Activated CD8-positive, alpha-beta memory T cell treated with anti-CD3 and anti-CD28 coated beads for 1 hour (primary cell): ENCODE measurements at places on chromosomes 3 and 15.

DNA sequence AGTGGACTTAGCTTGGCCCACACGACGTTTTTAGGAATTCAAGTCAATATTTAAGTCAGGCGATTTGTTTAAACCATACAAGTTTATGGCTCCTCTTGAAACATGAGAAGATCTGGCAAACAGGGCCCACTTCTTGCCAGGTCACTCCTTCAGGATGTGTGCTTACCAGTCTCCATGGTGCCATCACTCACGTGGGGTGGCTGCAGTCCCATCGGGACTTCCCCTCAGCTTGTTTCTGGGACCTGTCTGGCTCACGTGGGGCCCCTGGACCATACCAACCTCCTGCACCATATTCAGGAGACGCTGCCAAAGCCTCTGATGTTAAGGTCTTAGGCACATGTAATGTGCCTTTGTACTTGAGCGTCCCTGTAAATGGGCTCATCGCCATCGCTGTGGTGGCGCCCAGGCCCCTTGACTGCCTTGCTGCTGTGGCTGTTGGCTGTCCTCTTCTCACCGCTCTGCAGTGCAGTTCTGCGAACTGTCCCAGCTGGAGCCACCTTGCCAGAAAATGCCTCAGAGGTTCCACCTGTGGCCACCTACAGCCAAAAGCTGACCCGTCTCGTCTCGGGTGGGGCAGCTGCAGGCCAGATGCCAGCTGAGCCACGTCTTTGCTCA is 8.9 kb downstream of the MCM2 start:
- no peak for DNase-seq

DNA sequence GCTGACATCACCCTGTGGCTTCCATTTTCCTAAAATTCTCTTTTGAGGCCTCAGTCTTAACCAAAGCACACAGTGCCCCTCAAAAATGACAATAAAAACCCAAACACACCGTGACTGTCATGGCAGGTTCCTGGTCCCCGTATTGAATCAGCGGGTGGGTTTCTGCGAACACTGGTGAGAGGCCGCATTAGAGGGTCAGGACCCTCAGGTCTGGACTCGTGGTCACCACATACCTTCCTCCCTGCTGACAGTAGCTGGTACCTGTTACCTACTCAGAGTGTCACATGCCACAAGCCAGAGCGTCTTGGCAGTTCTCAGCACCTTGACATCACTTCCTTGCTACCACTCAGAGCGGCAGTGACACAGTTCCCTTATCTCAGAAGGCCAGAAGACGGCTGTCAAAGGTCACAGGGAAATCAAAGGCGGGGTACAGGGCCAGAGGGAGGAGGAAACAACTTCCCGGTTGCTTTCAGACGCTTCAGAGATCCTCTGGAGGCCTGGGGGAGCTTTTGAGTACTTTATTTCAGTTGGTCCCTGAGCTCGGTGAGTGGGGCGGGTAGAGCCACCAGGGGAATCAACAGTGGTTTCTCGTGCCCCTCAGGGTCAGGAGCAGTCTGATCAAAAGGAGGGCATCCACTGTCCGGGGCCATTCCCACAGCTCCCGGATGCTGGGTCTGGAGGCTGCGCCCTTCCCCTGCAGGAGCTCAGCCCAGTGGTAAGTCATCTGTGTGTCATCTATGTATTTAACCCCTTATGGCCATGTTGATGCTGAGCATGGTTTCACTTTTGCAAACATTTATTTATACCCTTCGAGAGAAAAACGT is at the start of the genes CCR5AS and CCRL2:
Gene CCR5AS, minus strand, starts transcription at position 279 of the 824 bp plus-strand sequence.
Gene CCRL2, plus strand, starts transcription at position 472 of the 824 bp plus-strand sequence. CDS start 821 bp downstream, outside the sequence.
- no peak for DNase-seq

- no peak for DNase-seq
Measured at GRCh38 chr3:170278627-170279026, 56.4 kb downstream of the PRKCI start.

- DNase-seq = no peak
Measured at GRCh38 chr3:20394243-20394642, 208.2 kb upstream of the SGO1 start.

GRCh38 chr3:43436507-43437140 is 150.3 kb downstream of the SNRK start:
- DNase-seq = no peak

- DNase-seq = no peak
Measured at GRCh38 chr15:39310633-39311032, 270.2 kb upstream of the THBS1 start.

DNA sequence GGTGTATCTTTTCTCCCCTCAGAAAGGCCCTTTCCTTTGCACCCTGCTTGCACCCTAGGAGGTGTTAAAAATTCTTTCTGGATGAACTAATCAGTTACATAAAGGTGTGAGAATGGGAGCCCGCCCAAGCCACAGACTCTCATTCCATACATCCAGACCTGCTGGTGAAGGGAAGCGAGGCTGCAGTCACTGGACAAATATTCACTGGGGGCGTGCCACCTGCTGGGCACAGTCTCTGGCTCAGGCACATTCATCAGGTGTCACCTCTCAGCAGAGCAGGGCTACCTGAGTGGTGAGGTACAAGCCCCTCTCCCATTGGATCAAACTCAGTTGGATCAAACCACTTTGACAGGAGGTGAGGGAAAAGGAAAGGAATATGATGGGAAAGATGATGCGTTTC is 52.0 kb downstream of the NTRK3 start:
- no peak for DNase-seq

DNA sequence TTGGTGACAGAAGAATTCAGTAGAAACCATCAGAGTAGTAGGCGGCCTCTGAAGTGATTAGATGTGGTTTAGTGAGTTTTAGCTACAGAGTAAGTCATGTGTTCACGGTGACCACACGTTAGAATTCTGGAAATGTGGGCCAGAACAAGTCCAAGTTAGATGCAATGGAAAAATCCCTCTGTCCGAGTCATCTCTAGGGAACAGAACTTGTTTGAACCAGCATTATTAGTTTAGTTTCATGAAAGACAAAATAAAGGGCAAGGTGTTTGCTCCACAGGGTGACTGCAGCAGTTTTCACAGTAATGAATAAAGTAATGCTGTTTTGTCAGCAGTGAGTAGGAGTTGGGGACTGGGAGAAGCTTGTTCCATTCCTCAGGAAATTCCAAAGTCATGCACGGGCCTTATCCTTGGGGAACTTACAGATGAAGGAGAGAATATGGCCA is 100.2 kb downstream of the CGNL1 start:
- DNase-seq = no peak

DNA sequence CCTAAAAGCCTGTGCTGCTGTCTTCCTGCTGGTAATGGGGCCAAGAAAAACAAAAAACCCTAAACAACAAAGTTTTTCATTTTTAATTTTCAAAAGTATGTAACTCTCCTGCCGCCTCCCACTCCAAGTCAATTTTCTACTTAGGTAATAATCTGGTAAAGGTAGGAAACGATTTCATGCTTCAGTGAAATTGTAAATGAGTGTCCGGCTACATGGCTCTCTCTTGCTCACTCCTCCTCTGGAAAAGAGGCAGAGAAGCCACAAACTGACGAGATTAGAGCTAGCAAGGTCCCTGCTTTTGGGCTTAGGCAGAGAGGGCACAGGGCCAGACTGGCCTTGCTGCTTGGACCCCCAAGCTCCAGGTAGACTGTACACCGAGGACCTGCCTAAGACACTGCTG is 23.5 kb downstream of the KLHL25 start:
- DNase-seq = no peak

GRCh38 chr15:28904003-28904402 is 18.2 kb downstream of the APBA2 start:
- DNase-seq = no peak

GRCh38 chr3:139695426-139696313 is 17.9 kb upstream of the NMNAT3 start:
- no peak for DNase-seq

- no peak for DNase-seq
Measured at GRCh38 chr3:13715961-13716360, 163.9 kb downstream of the WNT7A start.

DNA sequence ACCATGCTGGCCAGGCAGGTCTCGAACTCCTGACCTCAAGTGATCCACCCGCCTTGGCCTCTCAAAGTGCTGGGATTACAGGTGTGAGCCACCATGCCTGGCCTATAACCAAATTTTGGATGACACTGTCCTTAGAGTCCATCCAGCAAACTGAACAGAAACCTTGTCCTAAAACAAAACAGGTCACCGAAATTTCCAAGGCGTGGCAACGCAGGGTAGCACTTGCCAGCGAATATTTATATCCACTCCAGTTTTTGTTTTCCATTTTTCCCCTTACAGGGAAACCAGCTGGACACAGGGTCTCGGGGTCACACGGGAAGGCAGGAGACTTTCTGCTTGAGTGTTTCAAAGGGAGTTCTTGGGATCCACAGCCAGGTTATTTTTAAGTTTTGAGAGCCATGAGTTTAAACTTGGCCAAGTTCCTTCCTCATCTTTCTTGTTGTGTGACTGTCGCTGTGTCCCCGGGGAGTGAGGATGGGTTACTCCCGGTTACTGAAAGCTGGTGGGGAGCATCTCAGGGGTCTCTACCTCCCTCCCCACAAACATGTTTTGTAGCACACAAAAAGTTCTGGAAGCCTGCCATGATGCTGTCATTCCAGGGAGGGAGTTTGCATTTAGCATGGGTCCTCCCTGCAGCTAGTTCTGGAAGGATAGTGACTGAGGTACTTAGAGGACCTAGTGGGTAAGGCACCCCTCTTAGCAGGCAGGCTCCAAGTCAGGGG is 12.6 kb downstream of the LIMD1 start:
- DNase-seq = no peak

GRCh38 chr15:74053941-74054529 is 28.3 kb downstream of the GOLGA6A start:
- DNase-seq = peak; percentile 29

DNA sequence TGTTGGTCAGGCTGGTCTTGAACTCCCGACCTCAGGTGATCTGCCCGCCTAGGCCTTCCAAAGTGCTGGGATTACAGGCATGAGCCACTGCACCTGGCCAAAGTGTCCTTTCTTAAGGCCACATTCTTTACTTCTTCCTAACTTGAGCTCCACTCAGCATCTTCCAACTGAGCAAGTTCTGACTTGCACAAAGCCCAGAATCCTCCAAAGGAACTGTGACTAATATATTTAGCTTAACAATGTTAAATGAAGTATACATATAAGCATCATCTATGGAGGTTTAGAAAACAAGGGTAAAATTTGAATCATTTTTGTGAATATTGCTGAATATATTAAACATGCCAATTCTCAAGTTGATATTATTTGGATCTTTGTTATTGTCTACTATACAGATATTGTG is 93.7 kb downstream of the SHQ1 start:
- no peak for DNase-seq

DNA sequence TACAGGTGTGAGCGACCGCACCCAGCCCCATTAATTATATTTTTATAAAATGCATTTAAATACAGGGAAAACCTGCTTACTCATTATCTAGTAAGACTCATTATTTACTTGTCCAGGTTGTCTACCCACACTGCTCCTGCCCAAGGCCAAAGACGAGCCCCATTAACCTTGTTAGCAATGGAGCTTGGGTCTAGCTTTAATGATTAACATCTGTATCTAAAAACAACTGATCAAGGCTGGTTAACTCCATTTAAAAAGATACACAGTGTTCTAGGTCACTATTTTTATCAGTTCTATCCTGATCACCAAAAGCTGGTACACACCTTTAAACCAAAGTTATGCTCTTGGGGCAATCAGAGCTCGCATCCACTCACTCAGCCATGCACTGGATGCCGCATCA is 10.4 kb upstream of the NCKIPSD start:
- DNase-seq = no peak

- no peak for DNase-seq
Measured at GRCh38 chr15:60574801-60575631, 96.1 kb upstream of the ICE2 start.

DNA sequence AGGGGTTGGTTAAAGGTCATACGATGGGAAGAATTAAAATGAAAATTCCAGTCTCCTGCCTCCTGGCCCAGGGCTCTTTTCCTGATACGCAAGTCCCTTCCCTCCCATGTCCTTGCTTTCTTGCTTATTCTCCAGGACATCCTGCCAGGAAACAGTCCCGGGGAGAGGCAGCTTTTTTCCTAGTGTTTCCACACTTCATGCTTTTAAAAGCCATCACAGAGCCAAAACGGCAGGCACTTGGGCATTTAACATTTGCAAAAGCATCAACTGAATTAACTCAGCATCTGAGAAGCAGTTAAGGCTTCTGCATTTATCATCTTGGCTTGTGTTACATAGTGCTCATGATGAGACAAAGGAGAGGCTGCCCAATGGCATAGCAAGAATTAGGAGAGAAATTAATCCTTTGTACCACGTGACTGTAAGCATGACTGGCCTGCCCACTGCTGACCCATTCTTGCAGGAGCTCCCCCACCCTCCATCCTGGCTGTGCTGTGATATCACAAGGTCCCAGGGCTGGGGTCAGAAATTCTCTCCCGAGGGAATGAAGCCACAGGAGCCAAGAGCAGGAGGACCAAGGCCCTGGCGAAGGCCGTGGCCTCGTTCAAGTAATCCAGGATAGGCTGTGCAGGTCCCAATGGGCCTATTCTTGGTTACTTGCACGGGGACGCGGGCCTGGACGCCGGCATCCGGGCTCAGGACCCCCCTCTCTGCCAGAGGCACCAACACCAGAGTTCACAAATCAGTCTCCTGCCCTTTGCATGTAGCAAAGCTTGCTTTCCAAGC is 21.6 kb upstream of the VILL start:
- no peak for DNase-seq

- DNase-seq = no peak
Measured at GRCh38 chr15:93308026-93308690, 219.1 kb upstream of the RGMA start.

DNA sequence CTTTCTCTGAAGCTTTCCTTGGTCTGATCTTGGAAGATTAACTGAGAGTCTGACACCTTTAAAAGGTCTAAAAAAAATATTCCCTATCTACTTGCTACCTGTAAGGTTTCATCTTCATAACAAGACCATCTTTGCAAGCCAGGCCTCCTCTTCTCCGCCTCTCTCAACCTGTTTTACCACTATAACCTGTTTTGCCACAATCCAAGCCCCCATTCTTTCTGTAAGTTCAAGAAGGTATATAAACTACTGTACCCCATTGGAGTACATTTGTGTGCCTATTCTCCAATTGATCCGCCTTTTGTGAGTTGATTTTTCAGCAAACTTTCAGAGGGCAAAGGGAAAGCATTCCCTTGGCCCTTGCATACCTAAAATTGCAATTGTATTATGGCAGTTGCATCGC is 319.3 kb upstream of the NECTIN3 start:
- DNase-seq = no peak

DNA sequence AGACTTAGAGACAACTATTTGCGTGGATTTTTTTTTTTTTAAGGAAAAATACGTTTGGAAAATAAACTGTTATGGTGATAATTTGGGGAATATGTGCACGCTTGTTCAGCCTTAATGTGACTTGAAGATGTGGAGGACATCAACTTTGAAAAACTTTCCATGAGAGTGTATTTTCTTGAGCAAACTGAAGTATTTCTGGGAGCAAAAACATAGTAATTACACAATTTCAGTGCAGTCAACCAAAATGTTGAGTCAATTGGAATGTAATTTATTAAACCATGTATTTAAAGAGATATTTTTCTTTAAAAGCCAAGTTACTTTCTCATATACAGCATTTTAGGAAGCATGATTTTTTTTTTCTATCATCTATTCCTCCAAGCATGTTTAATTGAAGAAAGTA is 80.3 kb upstream of the FLNB start:
- DNase-seq = no peak
